Stimulated activated CD8-positive, alpha-beta memory T cell treated with anti-CD3 and anti-CD28 coated beads, Interleukin-4, amount 100 ng/mL, for 4 hours (primary cell): ENCODE measurements at places on chromosomes 2 and 18.
A peak's percentile ranks its signal among the peaks of the same experiment; 100 is the strongest.

- no peak for DNase-seq
Measured at GRCh38 chr2:96489663-96490062, 15.5 kb downstream of the NEURL3 start.

DNA sequence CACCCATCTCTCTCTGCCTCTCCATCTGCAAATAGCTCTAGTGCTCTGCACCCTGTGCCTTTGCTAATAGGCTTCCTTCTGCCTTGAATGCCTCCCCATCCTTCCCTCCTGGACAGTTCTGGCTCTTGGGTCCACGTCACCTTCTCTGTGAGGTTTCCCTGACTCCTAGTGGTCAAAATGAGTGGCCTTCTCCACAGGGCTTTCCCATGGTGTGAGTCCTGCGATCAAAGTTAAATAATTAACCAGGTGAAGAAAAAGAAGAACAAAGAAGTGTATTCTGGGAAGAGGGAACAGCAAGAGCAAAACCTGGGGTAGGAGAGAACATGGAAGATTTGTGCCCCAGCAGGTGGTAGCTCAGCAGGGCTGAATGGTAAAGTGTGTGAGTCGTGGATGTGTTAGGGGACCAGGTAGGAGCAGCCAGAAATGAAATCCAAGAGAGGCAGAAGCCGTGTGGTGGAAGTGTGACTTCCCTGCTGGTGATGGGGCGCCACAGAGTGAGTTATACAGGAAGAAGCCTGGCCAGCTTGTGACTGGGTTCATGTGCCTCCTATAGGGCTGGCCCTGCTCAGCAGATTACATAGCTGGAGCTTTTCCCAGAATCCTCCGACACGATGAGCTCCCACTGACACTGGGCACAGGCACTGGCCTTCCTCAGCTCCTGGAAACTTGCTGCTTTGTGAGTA lies 93.8 kb upstream of the LDAH start:
- DNase-seq, result no peak

DNA sequence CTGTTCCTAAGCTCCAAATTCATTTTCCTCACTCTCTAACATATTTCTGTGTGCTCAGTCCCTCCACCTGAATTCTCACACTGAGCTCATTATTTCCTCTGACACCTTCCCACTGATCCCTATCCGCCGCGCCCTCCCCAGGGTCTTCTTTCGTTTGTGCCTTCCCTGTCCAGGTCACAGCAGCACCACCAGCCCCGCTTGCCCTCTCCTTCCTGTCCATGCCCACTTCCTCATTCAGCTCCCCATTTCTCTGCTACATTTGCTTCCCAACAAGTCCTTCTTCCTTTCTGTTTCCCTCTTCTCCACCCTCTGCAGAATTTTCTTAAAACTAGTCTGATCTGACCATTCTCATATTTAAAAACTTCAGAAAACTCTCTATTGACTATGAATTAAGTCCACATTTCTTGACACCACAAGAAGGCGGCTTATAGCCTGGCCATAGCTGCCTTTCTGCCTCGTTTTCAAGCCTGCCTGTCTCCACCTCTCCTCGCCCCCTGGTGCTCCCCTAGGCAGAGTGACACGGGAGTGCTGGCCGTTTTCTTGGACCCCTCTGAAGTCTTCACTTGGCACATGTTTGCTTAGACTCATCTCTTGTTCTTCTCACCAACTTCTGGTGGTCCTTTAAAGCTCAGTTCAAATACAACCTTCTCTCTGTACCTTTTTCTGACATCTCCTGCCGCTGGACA lies 138.7 kb upstream of the BOD1L2 start:
- no peak for DNase-seq

GRCh38 chr2:172647439-172647838 lies 88.2 kb upstream of the RAPGEF4 start:
- DNase-seq, result no peak

DNA sequence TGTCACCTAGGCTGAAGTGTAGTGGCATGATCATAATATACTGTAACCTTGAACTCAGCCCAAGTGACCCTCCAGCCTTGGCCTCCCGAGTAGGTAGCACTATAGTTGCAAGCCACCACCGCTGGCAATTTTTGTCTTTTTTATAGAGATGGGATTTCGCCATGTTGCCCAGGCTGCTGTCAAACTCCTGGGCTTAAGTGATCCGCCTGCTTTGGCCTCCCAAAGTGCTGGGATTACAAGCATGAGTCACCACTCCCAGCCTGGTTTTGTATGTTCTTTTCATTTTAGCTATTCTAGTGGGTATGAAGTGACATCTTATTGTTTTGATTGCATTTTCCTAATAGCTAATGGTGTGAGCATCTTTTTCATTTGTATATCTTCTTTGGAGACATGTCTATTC lies 11.3 kb upstream of the EXOC6B start:
- no peak for DNase-seq

DNA sequence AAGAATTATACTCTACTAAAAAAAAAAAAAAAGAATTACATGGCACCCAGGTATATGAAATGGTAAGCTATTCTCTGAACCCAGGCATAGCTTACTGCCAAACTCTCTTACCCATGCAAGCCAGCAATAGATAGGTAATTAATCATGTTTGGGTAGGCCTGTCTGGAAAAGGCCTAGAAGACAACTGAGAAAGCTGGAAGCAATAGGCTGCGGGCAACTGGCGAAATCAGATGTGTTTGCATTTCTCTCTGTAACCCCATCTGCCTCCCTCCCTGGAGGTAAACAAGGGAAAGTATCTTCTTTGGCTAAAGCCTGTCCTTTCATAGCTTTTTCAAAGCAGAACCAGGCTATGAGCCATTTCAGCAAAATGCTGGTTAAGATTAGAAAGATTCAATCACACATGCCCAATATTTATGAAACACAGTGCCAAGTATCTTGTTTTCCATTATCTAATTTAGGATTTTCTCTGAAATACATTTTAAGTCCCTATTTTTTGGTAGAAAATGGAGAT lies 934.8 kb upstream of the DDX18 start:
- no peak for DNase-seq

- DNase-seq, result no peak
Measured at GRCh38 chr2:119249855-119250717, 26.5 kb downstream of the STEAP3 start.

GRCh38 chr2:71826826-71827523 lies 320.7 kb downstream of the CYP26B1 start:
- DNase-seq, result no peak

DNA sequence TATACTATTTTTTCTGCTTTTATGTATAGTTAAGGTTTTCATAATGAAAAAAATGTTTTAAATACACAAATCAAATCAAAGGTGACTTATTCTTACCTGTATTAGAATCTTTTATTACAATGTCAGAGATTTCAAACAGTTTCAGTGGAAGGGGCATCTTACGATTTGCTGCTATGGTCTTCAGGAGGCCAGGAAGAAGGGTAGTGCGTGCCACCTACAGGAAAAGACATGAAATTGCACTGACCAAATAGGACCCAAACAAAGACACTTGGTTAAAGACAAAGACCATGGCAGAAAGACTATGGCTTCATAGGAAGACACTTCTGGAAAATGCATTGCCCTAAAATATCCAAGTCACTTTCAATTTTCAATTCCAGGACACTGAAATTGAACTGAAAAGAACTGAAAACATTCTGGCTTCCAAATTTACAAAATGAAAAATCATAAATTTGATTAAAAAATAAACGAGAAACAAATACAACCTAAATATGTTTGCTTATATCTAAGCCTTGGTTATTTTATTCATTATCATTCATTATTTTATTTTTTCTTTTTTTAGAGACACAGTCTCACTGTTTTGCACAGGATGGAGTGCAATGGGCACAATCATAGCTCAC lies 42.1 kb downstream of the FARSB start:
- no peak for DNase-seq

GRCh38 chr2:32711908-32712501 lies 84.2 kb downstream of the TTC27 start:
- DNase-seq, result no peak

DNA sequence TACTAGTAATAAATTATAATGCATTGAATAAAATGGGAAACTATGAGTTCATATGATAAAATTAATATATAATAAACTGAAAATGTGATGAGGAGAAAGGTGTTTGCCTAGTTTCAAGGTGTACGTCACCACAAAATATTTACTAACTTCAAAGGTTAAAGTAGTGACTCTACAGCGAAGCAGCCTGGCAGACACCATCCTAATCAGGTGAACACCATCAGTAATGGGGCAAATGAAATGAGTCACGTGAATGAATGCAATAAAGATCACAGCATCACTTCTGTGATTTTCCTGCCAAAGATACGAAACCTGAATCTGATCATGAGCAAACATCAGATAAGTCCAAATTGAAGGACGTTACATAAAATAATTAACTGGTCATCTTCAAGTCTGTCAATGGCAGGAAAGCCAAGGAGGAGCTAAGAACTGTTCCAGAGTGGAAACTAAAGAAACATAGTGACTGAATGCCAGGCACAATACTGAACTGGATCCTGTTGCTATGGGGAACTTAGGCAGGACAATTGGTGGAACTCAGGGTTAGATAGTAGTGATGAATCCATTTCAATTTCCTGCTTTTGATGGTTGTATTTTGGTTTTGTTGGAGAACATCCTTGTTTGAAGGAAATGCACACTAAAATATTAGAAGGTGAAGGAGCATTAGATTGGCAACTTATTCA lies 12.1 kb upstream of the NOSTRIN start:
- no peak for DNase-seq

DNA sequence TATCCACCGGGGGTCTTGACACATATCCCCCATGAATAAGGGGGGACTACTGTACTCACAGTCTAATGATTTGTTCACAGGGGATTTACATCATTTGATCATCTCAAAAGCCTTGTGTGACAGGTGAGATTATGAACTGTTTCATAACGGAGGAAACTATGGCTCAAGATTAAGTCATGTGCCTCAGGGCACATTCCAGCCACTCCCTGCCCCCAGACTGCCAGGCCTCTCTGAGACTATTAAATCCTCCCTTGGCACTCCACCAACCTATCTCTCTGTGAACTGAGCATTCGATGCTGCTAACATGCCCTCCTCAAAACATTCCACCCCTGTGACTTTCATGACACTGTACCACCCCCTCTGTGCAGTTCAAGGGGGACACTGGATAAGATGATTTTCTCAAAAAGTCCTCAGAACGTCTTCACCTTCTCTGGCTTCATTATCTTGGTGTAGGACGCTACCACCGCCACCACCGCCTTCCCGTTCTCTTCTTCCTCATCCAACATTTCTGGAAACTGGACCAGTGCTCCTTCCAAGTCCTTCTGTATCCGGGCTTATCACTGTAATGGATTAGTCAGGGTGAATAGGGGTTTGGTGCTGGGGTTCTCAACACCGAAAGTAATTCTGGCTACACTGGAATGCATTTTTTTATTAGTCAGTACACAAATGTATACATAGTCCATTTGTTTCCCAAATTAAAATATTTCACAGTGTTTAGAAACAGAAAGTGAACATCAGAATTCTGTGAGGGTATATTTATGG lies 169.6 kb downstream of the KCNS3 start:
- no peak for DNase-seq

- peak; percentile 7 for DNase-seq
Measured at GRCh38 chr18:3177902-3178687, 41.7 kb downstream of the MYOM1 start.

- no peak for DNase-seq
Measured at GRCh38 chr2:204881655-204882054, 336.4 kb downstream of the PARD3B start.

GRCh38 chr2:104043864-104044263 lies 810.1 kb upstream of the POU3F3 start:
- no peak for DNase-seq
